Colonic mucosa (tissue), 4 donors: ENCODE measurements at places on chromosomes 4 and X.

DNA sequence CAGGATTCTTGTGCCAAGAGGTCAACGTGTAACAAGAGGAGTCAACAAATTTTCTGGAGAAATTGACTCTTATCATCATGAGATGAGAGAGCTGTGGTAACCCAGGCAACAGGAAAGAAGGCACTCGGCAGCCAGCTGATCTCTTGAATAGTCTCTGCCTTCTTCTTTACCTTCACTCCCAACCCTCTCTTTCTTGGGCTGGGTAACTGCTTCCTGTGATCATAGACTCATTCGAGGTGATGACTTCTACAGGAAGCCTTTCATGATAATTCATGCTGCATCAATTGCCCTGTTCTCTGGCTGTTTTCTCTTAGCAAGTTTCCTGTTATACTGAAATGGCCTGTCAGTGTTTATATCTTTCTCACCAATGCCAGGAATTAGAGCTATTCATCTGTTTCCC is 70.8 kb upstream of the FSTL5 start:
- no peak for DNase-seq

- DNase-seq: no peak
Measured at GRCh38 chrX:132664273-132664672, 175.4 kb upstream of the MBNL3 start.

GRCh38 chr4:183989461-183989860 is 84.4 kb downstream of the STOX2 start:
- no peak for DNase-seq

- no peak for DNase-seq
Measured at GRCh38 chrX:46328133-46328532, 217.1 kb downstream of the ZNF674 start.

GRCh38 chr4:8655411-8656184 is 63.0 kb downstream of the CPZ start:
- no peak for DNase-seq

DNA sequence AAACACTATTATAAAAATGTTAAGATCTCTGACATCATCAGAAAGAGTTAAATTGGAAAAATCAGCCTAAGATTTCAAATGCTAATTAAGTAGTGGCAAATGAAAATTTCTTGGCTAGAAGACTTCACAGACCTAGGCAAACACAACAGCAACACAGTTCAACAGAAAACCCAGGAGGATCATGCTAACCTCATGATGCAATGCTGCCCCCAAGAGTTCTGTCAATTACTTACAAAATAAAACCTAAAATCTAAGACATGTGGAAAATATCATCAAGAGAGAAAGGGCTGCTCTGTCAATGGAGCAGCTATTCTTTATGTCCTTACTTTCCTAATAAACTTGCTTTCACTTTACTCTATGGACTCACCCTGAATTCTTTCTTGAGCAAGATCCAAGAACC is 21.0 kb downstream of the S100G start:
- DNase-seq: no peak

- DNase-seq: no peak
Measured at GRCh38 chr4:128308986-128309385, 21.4 kb upstream of the PGRMC2 start.

- no peak for DNase-seq
Measured at GRCh38 chr4:30518211-30518610, 202.0 kb upstream of the PCDH7 start.

DNA sequence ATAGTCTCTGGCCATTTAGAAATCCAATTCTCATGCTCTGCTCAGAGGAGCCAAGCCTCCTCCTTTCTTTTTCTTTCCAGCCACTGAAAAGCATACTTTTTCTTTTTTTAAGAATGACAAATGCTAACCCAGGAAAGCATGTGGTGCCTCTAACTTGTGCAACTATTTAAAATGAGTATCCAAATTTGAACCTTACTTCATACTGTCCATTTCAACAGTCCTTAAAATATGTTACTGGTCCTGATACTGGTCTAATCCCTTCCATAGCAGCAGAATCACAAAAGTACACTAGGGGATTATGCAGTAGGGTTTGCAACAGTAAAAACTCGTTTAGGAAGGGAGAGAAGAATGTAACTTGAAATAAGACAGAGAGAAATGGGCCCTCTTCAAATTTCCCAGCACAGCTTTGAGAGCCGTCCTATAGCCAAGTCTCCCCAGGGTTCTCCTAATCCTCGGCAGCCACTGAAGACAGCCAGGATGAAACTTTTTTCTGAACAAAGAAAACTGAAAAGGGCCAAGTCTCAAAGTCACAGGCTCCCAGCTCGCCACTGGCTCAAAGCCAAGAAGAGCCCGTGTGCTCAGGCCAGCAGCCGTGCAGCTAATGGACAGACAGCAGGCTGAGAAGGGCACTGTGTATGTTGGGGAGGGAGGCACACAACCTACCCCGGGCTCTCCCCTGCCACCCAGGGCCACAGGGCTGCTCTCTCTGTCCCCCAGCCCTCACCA is 39.5 kb downstream of the GPC4 start:
- peak; percentile 21 for DNase-seq

- DNase-seq: no peak
Measured at GRCh38 chr4:68599150-68599549, 23.0 kb upstream of the UGT2B17 start.

- no peak for DNase-seq
Measured at GRCh38 chrX:10213716-10214115, 56.9 kb downstream of the CLCN4 start.

DNA sequence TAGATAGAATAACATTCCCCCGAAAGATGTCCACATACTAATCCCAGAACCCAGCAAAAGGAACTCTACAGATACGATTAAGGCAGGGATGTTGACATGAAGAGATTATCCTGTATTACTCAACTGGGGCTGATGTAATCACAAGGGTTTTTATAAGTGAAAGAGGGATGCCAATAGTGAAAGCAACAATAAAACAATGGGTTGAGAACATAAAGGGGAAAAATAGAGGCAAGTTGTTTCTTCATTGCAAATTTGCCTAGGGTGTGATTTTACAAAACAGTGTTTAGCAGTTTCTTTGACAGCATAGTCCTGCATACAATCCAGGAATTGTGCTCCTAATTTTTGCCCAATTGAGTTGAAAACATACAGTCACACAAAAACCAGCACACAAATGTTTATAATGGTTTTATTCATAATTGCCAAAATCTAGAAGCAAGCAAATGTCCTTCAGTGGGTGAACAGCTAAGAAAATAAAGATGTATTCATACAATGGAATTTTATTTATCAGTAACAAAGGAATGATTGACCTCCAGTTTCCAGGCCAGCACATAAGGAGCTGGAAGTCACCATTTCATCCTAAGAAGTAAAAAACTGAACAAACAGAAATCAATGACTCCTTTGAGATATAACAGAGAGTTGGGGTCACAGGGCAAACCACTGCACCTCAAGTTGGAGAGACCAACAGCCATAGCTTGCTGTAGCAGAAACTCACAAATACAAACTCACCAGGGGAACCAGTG is 107.2 kb downstream of the CENPC start:
- no peak for DNase-seq

- no peak for DNase-seq
Measured at GRCh38 chr4:162011089-162011488, 152.7 kb downstream of the FSTL5 start.

- no peak for DNase-seq
Measured at GRCh38 chrX:63525491-63525890, 174.4 kb upstream of the SPIN4 start.

- DNase-seq: no peak
Measured at GRCh38 chr4:18185491-18185890, 163.9 kb upstream of the LCORL start.

DNA sequence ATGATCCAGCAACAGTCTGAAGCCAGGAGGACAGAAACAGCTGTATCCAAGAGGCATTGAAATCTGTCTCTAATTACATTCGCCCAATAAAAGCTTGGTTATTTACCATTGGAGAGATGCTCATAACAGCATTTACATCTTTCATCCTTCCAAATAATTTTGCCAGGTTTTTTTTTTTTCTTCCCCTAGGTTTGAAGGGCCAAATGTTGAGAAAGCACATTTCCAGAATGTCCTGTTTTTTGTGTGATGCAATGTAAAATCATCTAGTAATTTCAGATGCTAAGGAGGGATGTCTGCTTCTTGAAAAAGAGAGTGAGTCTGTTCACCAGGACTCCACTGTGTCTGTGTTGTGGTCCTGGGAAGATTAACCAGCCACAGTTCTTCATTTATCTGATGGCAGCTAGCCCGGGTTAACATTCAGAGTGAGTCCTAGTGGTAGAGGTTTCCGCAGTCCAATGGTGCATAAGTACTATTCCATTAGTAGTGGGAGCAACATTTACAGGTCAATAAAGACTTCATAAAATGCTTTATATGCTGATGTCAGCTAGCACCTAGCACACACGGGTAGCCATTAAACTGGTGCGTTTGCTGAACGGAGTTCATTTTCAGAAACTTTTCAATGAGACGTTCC is 406.8 kb downstream of the STIM2 start:
- DNase-seq: no peak

- DNase-seq: no peak
Measured at GRCh38 chrX:136259543-136259942, 8.3 kb upstream of the MAP7D3 start.

DNA sequence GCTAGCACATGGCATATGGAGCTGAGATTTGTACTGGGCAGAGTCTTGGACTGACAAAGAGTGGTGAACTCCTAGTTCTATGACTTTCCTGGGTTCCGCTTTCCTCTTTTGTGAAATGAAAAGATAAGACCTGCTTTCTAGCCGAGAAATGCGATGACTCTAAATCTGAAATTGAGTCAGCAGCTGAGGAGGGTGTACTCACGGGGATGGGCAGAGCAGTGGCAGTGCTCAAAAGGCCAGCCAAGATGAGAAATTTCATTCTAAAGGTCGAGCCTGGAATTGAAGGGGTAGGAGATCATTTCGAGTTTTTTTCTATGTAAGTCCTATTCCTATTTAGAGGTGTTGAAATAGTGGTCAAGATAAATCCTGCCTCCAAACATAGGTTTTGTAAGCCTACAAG is 47.0 kb downstream of the NUDT9 start:
- no peak for DNase-seq

DNA sequence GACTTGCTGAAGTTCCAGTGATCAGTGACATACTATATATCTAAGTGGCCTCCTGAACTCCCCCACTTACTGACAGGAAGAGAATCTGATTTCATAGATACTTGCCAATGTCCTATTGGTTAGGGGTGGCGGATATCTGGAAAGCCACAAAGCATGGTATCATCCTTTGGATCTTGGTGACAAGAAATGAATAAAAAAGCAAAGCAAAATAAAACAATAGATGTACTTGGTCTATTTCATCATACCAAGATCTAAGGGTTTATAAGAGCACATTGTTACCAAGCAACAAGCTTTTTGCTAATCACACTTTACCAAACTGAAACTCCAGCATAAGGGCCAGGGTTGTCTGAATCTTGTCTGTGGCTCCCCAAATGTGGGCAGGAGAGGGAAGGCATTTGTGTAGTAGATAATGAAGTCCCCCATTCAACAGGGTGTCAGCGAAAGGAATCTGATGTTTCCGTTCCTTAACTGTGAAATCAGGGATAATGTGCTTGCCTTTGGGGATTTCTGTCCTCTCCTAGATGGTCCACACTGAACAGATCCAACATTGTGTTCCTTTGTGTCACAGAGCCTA is 125.0 kb upstream of the SMIM10 start:
- no peak for DNase-seq
